NCI-H1417 treated with DMSO at 0.1 percent for 48 hours (cell line): ENCODE measurements at places on chromosomes 7 and 10.

- DNase-seq: no peak
These were observed 460.5 kb downstream of the PLXNA4 start for GRCh38 chr7:132115758-132116157.

GRCh38 chr7:132256721-132257212 lies 319.5 kb downstream of the PLXNA4 start:
- no peak for DNase-seq

GRCh38 chr7:78124216-78124615 lies 325.6 kb downstream of the PHTF2 start:
- DNase-seq: no peak

DNA sequence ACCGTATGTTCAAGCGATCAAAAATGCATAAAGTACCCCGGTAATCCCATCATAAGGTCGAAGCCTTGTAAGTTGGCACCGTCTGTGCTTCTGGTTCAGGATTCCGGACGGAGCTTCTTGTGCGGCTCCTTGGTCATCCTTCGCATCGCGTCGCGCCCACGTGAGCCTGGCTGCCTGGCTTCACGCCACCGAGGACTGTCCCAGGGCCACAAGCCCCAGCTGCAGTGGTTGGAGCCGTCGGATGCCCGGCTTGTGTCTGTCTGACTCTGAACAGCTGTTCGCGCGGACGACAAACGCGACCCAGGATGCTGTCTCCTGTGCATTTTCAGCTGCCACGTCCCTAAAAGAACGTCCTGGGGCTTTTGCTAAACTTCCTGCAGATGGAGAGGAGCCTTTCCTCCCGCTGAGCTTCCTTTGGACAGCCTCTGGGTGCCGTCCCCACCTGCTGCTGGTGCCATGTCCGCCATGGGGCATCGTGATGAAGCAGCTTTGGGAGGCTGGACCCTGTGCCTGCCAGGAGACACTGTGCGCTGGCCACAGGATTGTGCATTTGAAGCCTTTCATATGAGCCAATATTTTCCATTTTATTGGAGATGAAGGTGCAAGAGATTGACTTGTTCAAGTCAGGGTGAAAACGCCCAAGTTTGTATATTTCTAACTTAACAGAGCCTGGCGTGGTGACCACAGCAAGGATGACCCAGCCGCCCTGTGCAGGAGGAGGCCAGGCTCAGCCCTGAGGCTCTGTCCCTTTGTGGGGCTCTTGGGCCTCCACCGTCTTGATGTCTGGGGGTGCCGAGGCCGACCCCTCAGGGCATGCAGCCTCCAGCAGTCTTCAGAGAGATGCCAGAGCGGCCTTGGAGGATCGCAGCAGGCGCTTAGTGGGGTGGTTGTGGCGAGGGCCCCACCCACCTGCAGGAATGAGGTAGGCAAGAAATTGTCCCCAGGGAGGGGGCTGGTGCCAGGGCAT lies 6.7 kb upstream of the JAKMIP3 start:
- no peak for DNase-seq
